ENCODE measurements at places on chromosomes 3 and 15.

DNA sequence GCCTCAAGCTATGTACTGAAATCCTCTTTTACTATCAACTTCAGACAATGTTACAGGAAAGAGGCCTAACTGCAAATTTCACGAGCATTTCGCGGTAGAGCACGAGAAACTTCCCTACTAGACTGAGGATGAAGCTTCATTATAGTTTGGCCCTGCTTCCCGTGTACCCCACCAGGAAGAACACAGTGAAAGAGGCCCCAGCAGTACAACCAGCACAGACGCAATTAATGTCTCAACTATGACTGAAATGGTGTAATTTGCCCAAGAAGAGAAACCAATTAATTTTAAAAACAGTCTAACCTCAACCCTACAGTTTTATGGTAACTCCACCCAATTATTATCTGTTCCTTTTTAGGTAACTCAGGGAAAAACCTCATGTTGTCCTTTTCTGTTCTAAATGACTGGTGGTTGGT is 12.1 kb downstream of the CHSY1 start:
- DNase-seq, result no peak

DNA sequence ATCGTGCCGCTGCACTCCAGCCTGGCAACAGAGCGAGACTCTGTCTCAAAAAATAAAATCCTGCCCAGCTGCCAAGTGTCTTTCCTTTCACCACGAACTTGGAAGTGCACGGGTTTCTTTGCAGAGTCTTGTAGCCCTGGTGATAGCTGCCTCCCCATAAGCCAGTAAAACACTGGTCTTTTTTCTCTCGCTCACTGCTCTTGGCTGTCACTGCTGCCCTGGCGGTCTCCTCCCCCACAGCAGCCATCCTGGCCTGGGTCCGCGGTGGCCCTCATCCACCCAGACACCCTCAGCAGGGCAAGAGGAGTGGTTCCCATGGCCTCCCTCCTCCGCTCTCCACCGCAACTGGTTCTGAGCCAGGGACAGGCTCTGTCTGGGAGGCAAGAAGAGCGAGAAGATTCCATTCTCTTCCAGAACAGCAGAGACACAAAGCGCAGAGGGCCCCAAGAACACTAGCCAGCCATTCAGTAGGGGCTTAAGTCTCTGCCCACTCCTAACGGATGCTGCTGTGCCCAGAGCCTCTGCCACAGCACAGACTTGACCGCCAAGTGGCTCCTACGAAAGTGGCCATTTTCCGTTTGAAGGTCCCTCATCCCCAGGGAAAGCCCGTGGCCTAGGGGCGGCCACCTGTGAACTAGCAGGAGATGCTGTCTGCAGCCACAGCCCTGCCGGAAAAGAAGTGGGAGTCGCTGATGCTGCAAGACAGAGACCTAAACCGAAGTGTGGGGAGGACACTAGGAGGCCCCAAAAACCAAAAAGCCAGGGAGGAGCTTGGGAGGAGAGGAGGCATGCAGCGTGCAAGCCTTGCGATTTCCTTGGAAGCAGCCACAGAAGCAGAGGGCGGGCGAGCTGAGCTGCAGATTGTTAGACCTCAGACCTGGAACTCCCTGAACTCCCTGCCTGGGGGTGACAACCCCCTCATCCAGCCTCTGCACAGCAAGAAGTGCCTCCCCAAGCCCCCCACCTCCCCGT is 44.1 kb downstream of the KLHL25 start:
- no peak for DNase-seq

DNA sequence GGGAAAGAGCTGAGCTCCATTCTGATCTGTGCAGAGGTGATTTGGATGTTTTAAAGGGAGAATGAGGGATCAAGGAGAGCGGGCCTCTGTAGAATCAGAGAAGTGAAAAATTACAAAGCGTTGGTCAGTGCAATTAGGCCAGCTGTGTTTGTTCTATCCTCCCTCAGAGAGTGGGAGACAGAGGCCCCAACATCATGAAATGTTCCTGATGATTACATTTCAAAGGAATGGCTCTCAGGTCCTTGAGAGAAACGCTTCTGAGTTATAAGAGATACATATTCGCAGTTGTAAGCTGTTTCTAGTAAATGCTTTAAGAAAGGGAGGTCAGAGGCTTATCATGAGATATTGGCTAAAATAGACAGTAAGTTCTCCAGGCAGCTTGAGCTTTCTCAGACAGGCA is 15.7 kb upstream of the CAND2 start:
- DNase-seq, result no peak

DNA sequence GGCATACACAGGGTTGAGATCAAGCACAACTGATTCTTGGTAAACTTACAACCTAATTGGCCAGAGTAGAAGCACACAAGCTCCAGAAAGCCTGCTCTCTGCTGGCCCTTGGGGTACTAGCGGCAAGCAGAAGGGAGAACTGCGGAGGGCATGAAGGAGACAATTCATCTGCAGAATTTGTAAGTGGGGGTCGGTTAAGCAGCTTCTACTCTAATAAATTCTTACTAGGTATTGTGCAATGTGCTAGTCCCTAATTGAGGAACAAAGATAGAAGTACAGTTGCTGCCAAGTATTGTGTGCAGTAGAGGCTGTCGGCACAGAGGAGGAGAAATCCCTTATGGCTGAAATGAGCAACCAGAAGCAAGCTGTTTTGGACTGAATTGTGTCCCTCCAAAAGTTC is 91.2 kb upstream of the VEPH1 start:
- no peak for DNase-seq

DNA sequence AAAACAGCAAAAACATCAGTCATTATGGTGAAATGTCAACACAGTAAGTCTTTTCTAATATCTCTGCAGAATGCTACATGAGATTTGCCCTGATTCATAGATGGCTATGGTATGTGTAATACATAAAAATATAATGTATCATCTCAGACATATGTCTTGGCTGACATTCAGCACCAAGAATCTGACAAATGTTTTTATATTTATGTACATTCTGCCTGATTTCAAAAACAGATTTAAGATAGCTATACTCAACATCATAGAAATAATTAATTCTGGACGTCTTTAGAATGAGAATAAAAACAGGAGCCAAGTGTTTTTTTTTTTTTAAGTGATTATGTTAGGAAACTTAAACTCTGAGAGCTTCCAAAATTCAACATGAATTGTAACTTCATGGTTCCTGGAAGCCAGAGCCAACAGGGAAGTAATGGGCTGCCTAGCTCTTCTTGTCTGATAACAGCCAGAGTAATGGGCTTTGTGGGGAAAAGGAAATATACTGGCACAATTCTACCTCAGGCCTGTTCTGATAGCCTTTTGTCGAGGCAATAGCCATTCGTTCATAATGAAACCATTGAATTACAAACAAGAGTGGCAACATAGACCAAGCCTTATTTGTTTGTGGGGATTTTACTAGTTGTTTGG is 184.4 kb downstream of the VGLL4 start:
- DNase-seq, result peak; percentile 72

DNA sequence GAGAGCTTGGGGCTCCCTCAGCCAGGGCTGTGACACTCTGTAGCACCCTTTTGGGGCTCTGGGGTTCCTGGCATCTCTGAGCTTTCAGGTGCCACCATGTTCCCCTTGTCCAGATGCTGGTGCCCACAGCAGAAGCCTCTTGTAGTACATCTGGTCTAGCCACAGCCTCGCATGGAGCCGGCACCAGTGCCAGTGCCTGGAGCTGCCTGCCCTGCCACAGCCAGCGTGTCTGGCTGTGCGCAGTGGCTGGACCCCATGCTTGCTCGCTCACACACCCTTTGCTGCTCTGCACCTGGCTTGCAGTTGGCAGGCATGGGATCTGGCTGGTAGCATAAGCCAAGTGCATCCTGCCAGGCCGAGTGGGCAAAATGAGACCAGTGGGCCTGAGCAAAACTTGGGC is 744.8 kb upstream of the GBE1 start:
- no peak for DNase-seq

GRCh38 chr15:39290711-39291435 is 290.0 kb upstream of the THBS1 start:
- no peak for DNase-seq

DNA sequence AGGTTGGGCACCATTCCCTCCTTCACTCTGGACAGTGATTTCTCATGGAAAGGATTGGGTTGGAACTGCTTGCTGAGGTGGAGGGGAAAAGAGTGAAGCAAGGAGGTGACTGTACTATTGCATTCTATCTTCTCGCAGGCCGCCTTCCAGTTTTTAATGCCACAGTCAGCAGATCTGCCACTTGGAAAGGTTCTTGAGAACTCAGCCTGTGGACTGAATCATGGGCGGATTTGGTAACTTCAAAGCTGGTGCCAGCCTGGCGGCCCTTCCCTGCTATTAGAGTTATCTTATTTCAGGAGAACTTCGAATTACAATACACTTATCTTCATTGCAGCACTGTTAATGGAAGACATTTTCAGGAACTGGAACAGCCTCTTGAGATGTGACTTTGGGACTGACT is 23.1 kb upstream of the SLC28A2 start:
- DNase-seq, result no peak

DNA sequence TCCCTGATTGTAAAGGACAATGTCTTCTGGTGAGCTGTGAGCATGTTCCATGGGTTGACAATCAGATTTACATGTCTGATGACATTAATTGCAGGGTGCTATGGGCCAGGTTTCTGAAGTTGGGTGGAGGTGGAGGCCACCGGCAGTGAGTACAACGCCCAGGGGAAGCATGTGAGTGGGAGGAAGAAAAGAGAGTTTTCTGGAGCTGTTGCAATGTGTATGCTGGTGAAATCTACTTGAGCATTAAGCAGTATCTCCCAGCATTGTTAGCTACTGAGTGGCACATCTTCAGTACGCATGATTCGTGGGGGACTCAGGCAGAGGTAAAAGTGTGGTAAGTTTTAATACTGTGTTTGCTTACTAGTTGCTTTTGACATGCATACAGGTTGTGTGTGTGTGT is 26.6 kb downstream of the TMEM45A start:
- no peak for DNase-seq

GRCh38 chr3:197446700-197447056 is 109.1 kb downstream of the BDH1 start:
- no peak for DNase-seq

- DNase-seq, result peak; percentile 90
Measured at GRCh38 chr3:197749601-197750395, at the start of gene FYTTD1. Gene FYTTD1, plus strand, starts transcription at chr3:197749883. Its CDS starts 89 bp downstream, at chr3:197749972.

- DNase-seq, result no peak
Measured at GRCh38 chr3:152105446-152105845, 163.3 kb upstream of the MBNL1 start.

DNA sequence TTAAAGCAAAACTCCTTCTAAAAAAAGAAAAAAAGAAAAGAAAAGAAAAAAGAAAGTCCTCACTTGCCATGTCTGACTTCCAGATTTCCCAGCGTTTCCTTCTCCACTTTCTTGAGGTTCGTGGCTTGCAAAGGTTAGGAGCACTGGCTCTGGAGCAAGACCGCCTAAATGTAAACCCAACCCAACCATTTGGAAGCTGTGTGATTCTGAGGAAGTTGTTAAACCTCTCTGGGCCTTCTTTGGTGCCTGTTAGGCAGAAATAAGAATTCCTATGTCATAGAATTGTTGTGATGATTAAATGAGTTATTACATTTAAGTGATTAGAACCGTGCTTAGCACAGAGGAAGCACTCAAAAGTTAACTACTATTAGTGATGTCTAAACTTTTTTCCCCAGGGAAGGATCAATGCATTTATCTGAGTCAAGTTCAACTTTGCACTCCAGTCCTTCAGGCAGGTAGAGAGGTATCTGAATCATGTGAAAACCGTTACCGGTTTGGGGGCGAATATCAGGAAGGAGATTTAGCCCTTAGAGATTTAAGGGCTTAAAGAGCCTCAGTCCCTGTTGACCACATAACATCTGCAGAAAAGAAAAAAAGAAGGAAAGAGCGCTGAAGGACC is 78.3 kb upstream of the HES1 start:
- DNase-seq, result no peak

GRCh38 chr15:78203346-78204225 is 30.8 kb downstream of the ACSBG1 start:
- no peak for DNase-seq

DNA sequence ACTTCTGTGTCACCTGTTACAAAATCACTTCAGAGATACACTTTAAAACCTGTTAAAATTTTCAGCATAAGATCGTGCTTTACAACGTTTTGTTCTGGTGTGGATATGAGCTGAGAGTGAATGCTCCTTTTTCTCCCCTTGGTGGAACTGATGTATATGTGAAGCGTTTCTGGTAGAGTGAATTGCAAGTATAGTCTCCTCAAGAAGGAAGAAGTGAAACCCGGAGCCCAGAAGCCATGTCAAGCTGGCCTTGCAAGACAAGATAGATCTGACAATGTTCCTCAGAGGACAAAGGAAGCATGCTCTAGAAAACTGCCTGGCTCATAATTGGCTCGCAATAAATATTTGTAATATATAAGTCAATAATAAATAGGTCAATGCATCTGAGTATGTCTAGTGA is 23.6 kb downstream of the SERPINI2 start:
- no peak for DNase-seq

DNA sequence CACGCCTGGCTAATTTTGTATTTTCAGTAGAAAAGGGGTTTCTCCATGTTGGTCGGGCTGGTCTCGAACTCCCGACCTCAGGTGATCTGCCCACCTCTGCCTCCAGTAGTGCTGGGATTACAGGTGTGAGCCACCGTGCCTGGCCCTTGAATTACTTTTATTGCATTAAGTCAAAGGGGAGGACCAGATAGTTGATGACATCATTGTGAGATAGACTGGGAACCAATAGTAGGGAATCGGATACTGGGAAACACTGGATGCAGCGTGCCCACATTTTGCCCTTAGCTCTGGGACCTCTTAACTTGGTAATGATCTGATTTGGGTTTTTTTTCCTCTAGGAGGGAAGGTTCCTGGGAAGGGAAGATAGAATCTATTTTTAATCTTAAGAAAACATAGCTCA is 19.2 kb downstream of the DAG1 start:
- DNase-seq, result no peak

- DNase-seq, result peak; percentile 46
Measured at GRCh38 chr3:52317208-52318000, 1.3 kb downstream of the DNAH1 start.

- no peak for DNase-seq
Measured at GRCh38 chr3:112350018-112350810, 17.3 kb downstream of the CD200 start.

GRCh38 chr3:176633511-176633910 is 563.8 kb downstream of the TBL1XR1 start:
- DNase-seq, result no peak

DNA sequence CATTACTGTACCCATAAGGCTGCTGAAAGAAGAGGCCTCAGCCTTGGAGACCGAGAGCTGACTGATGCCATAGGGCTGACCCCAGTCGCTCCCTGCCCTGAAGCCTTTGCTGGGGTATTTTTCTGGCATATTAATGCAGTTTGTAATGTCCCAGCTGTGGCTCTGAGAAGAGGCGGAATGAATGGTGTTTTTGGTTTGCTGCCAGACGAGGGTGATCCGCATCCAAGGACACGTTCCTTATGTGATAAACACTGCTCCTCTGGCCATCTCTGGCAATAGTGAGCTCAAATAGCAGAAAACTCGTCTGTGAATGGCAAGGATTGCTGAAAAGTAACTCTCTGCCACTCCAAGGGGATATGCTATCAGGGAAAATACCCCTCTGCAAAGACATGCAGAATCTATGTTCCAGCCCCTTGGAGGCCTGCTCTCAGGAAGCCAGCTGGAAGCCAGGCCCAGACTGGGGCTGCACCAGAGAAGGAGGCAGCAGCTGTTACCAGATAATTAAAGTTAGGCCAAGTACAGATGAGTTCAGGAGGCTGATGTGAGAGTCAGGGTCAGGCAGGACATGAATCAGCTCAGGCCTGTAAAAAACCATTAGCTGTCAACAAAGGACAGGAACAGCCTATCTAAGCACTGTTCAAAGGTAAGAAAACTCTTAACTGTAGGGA is 28.9 kb upstream of the KLHL6 start:
- DNase-seq, result peak; percentile 32
